Ascending aorta (tissue), 2 donors: ENCODE measurements at places on chromosomes 16 and 17.

DNA sequence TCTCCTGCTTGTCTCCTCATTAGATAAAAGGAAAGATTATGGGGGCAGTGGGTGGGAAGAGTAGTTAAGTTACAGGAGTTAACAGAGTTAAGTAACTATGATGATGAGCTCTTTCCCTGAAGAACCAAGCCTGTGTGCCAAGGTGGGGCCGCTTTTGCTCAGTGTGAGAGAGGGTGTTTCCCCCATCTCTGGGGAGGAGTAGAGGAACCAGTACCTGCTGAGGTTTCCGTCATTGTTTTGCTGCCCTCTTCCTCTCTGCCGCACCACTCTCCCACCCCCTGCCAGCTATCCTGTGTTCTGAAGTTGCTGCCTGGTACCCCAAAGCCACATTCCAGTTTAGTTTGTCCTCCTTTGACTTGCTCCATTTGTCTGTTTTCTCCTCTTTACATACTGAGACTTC is 20.8 kb upstream of the KRT10 start:
- DNase-seq = no peak

- DNase-seq = no peak
These were observed 12.8 kb downstream of the PIMREG start for GRCh38 chr17:6456914-6457687.

- no peak for DNase-seq
These were observed 22.9 kb downstream of the C16orf96 start for GRCh38 chr16:4578961-4579530.

DNA sequence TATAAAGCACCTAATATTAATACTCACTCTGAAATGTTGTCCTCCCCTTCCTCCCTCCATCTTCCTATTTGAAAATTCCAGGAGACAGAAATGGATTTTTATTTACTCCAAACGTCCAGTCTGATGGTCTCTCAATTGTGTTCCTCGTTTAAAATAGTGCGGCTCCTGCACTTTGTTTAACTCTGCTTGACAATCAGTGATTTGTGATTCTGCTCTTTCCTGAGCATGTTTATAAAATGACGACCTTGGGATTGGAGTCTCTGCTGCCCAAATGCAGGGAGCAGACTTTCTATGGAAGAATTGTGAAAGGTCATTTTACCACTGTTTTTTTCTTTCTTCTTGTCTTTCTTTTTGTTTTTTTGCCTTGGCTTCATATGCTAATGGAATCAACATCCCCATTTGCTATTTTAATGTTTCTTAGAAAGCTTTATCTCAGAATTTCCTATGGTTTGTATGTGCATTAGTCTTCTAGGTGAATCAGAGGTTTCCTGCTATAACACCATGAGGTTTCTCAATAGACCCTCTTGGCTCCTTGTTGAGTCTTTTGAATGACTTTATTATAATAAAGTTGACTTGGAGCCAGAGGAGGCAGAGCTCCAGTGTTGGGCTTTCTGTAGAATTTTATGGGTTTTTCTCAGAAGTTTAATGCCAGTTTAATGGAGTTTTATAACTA is 376.5 kb downstream of the CDH11 start:
- DNase-seq = no peak

GRCh38 chr16:30184096-30184890 is 891 bp downstream of the CORO1A start:
- peak; percentile 69 for DNase-seq

DNA sequence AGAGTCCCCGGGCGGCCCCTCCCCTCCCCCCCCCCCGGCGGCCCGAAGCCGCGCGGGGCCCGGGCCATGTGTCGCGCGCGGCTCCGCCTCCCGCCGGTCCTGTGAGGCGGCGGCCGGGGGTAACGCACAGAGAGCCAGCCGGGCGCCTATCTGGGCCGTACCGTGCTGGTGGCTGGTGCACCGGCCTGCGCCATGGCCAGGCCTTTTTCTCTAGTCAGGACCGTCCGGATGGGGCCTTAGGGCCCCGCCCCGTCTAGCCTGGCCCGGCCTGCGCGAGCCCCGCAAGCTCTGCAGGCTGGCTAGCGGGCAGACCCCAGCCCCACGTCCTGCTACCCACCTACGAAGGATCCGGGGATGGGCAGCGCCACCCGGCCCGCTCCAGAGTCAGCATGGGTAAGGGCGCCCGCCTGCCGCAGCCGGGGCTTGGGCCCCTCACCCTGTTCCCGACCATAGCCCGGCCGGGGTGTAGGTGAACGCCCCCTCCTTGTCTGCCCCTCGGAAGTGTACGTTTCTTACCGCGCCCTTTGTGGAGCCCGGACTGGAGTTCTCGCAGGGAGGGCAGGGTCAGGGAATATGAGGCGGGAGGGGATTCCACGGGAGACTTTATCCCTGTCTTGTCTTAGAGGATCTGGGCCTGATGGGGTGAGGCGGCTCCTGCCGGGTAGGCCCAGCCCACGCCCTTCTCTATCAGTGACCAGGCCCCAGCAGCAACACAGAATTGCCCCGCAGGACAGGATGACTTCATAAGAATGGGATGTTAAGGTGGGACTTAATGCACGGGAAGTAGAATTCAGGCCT is at the start of gene CENPT:
TSS of gene CENPT (minus strand) at position 630 of the 798 bp plus-strand sequence. CDS start 13,834 bp downstream, outside the sequence.
- DNase-seq = no peak

DNA sequence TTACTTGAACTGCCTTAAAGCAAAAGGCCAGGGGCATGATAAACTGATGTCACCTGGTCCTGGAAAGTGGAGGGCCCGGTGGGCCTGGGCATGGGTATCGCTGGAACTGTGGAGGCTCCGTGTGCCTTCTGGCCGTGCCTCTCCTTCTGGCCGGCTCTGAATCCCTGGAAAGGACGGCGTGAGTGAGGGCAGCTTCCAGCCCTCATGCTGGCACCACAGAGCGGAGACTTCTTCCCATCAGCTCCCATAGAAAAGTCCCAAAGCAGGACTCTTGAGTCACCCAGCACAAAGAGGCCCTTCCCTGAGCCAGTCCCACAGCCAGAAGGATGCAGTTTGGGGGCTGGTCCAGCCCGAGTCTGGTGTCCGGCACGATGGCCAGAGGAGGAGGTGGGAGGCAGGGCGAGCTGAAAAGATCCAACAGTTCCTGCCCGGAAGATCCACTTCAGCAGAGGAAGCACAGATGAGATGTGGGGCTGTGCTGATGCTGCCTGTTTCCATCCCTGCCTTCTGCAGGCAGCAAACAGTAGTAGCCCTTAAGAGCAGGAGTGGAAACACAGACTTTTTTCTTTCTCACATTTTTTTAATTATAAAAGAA is 7.8 kb downstream of the GAA start:
- DNase-seq = no peak

GRCh38 chr17:3968886-3969524 is 4.8 kb upstream of the ATP2A3 start:
- DNase-seq = no peak

GRCh38 chr17:64406321-64407200 is 15.9 kb upstream of the PECAM1 start:
- DNase-seq = no peak

DNA sequence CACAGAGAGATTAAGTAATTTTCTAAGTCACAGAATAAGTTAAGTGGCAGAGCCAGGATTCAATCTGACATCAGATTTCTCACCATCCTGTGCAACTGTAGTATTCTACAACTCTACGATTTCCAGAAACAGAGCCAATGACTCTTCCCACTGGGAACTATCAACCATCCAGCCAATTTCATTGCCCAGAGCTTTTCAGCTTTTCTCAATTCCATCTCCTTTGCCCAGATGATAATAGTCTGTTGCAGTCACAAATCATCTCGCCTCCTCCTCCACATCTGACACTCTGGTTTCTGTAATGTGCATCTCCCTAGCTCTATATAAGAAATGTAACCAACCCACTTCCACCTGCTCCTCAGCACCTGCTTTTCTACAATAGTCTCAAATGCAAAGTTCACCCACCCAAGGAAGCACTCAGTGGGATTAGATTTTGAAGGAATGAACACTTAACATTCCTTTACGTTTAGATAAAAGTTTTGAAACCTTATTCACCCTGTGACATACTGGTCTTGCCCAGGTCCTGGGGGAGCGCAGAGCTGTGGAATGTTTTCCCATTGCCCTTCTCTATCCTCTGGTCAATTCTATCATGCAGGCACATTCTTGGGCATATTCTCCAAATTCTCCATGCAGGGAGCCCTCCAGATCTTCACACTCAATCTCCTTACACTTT is 167.8 kb upstream of the ASIC2 start:
- no peak for DNase-seq

GRCh38 chr17:72882426-72882825 is 210.1 kb downstream of the SLC39A11 start:
- no peak for DNase-seq

GRCh38 chr17:9022573-9023391 is 1.5 kb downstream of the NTN1 start:
- no peak for DNase-seq

GRCh38 chr16:4381072-4381934 is 9.7 kb downstream of the VASN start:
- no peak for DNase-seq

DNA sequence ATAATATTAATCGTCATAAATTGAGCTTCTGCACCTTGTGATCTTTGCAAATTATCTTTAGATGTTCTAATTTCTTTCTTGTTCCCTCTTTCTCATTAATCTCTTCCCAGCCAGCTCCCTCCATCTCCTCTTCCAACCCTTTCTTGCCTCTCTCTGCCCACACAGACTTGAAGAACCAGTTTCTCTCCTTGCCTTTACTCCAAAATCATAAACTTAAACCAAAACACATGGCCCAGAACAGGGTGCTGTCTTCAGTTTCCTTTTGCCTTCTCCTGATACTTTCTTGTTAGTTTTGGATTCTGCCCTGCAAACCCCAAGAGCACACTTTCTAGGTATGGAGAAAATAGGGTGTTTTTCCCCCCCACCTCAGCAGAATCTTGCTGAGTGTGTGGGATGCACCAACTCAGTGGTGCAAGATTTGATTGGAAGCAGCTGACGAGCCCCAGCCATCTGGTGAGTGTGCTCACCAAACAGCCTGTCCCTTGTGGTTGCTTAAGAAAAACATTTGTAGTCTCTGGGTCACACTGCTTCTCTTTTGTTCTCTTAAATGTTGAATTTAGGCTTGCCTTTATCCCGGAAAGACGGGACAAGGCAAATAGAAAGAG is 175.8 kb upstream of the MAF start:
- no peak for DNase-seq

DNA sequence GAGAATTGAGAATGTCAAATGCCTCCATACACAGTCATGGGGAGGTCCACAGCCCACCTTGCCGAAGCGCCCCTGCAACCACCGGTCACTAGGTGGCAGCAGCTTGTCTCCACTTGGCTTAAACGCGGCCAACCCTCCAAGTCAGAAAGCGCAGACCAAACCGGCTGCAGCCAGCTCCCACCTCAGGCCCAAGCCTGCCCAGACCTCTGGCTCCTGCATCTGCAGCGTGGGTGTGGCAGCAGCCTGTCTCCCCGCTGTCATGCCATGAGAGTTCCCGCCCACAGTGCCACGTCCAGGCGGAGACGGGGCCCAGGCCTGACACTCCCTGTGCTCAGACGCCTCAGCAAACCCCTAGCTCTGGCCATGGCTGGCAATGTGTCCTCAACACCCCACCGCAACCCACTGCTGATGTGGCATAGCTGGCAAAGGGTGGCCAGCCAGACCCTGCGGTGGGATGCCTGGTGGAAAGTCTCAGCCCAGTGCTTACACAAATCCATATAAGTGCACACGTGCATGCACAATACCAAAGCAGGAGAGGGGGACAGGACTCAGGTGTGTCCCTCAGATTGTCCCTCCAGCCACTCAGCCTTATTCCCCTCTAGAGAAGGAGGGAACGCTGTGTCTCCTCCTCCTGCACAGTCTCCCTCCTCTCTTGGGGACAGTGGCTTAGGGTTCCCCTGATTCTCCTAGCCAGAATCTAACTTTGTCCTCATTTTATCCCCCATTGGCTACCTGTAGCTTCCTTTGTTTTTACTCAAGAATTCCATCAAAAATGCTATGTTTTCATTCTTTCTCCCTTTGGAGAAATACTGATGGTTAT is 10.9 kb downstream of the COPZ2 start:
- peak; percentile 91 for DNase-seq

GRCh38 chr17:45319239-45319703 is 2.5 kb upstream of the MAP3K14 start:
- no peak for DNase-seq

GRCh38 chr16:85379041-85380001 is 233.8 kb upstream of the GSE1 start:
- no peak for DNase-seq

DNA sequence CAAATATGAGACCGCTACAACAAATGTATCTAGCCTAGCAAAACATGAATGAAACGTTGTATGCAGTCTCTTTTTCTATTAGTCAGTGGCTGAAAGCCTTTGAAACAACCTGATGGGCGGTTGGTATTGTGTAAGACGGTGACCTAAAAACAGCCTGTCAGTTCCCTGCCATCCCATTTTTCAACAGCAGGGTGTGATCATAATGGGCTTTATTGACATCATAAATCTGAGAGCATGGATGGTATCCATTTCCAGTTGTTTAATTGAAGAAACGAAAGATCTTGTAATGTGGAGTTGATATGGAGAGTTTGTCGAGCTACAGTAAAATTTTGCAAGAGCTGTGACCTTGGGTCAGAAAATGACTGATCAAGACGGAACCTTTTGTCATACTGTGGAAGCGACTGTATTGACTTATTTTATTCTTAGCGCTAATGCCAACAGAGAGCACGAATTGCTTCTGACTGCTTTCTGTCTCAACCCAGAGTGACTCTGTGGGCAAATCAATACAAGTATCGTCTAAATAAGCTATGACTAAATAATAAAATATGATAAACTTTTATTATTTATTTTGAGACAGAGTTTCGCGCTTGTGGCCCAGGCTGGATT is 12.3 kb upstream of the MEIOB start:
- no peak for DNase-seq
